Cortex of kidney (tissue), 1 donor: ENCODE measurements at places on chromosomes 3 and 15.

GRCh38 chr3:193620057-193620456 is 27.0 kb downstream of the OPA1 start:
- no peak for DNase-seq

DNA sequence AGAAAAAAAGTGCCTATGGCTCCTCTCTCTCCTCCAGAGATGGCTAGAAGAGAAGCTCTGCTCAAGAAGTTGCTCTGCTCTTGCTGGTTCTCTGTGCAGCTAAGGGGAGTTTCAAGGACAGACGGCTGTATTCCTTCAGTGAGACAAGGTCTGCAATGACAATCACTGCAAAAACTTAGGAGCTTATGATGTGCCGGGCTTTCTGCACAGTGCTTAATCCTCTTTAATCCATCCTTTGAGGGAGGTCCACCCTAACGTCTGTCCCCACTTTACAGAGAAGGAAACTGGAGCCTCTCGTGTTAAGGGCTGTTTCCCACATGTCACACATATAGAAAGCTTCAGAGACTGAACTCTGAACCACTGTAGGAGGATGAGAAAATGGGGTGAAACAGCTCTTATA is 260.6 kb downstream of the MEX3B start:
- no peak for DNase-seq

- DNase-seq, result no peak
Observed at GRCh38 chr3:125033616-125034015, 22.2 kb downstream of the HEG1 start.

DNA sequence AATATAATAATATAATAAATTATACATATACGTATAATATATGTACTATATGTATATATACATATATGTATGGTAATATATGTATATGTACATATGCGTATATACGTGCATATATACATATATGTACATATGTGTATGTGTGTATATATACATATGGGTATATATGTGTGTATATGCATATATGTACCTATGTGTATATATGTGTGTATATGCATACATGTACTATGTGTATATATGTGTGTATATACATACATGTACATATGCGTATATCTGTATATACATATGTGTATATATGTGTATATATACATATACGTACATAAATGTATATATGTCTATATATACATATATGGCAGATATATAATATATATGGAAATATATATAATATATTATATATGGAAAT is 74.8 kb upstream of the ST3GAL6 start:
- no peak for DNase-seq

DNA sequence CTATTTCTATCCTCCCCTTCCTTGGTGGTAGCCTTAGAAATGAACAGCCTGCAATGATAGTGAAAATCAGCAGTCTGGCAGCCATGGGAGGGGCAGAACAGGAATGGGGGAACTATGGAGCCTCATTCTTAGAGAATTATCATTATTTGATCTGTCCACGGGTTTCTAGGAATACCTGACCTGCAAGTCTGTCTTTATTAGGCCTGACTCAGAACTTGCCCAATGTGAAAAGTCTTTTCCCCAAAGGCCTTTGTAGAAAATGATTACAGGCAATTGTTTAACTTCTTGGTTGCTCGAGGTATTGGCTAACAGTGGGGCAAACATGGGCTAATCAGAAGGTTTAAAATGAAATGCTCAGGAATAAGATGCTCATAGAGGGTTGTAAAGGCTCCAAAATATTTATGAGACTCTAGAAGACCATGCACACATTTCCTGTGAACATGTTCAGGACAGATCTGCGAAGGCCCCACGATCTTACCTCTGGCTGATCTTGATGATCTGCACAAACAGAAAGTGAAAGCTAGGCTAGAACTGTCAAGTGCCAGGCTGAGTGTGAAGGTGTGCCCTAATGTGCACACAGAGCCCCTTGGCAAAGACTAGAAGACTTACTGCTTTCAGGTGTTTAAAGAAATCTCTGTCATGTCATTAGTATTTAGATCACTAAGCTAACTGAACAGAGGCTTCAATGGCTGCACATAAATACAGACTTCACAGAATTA is 39.6 kb upstream of the LAMP3 start:
- no peak for DNase-seq
